Vagina (tissue), 2 donors: ENCODE measurements at places on chromosomes 7 and 10. TPM values are rescaled to one million over a fixed set of nuclear protein-coding genes. Genes with fewer than 3 reads are reported as not detected.

DNA sequence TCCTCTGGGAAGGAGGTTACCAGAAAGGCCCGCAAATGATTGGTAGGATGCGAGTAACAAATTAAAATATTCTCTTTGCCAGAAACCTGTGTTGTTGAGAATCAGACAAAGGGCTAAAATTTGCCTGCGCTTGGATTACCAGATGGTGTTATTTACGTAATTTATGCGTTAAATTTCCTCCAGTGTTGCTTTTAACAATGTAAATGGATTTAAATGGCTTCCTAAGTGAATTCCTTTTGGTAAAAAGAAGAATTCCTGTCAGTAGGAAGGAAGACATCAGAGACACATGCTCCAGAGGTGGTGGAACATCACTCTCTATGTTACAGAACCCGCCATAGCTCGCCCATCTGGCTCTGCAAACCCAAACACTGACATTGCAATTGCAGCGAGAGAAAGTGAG is 520.6 kb downstream of the GALNT17 start:
- H3K27me3 ChIP-seq: no peaks in the 10 kb centered on the region
- H3K36me3 ChIP-seq: no peaks in the 10 kb centered on the region
- H3K27ac ChIP-seq: no peak overlapping the region
- DNase-seq: no peak
- no peak overlapping the region for H3K4me3 ChIP-seq

DNA sequence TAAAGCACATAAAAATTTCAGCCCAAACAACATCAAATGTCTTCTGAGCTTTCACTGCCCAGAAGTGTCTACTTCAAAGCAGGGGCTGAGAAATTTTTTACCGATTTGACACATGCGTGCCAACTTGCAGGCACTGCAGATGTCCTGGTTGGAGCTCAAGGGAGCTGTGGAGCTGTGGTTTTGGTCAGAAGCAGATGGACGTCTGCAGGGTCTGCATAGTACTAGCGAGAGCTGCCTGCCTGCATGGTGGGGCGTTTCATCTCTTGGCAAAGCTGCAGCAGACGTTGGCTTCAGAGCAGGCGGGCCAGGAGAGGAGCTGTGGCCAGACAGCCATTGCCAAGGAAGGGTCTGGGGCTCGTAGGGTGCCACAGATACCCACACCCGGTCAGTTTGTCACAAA is 296.7 kb downstream of the GLRX3 start:
- no peaks in the 10 kb centered on the region for H3K27me3 ChIP-seq
- H3K36me3 ChIP-seq: no peaks in the 10 kb centered on the region
- no peak overlapping the region for H3K4me3 ChIP-seq
- no peak overlapping the region for H3K27ac ChIP-seq

DNA sequence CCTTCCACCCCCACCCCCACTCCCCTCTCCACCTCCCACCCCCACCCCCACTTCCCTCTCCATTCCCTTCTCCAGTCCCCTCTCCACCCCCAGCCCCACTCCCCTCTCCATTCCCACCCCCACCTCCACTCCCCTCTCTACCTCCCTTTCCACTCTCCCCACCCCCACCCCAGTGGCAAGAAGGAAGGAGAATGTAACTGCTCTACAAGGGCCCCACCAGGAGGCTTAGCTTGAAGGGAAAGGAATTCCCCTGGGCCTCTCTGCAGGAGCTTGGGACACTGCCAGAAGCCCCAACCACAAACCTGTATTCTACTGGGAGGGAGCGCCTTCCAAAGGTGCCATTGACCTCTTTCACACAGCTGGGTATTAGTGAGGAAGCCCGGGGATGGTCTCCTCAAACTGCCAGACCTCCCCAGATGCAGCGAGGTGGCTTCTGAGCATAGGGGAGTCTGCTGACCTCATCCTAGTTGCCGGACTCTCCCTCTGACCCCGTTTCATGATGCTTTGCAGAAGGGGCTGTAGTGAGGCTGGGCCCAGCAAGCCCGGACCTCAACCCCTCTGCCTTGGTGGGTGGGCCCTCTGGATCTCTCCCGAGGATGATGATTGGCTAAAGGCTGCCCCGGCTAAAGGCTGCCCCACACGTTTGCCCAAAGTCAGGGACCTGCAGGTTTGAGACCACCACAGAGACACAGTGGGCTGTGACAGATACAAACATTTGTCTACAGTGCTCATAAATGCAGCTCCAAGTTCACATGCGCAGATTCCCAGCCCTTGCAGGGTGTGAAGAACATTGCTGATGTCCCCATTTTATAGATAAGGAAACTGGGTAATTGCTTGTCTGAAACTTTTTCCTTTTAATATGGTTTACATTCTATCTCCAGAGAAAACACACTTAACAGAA is 2.9 kb downstream of the DEPP1 start:
- no peaks in the 10 kb centered on the region for H3K36me3 ChIP-seq
- peak overlapping the region; percentile 95 for H3K27ac ChIP-seq
- H3K27me3 ChIP-seq: no peaks in the 10 kb centered on the region
- no peak for DNase-seq
- H3K4me3 ChIP-seq: peak overlapping the region; percentile 54
- peaks cover 56% of the 10 kb centered on the region for H3K4me1 ChIP-seq

TRPV6 gene
- 7.9 TPM for total RNA-seq

DNA sequence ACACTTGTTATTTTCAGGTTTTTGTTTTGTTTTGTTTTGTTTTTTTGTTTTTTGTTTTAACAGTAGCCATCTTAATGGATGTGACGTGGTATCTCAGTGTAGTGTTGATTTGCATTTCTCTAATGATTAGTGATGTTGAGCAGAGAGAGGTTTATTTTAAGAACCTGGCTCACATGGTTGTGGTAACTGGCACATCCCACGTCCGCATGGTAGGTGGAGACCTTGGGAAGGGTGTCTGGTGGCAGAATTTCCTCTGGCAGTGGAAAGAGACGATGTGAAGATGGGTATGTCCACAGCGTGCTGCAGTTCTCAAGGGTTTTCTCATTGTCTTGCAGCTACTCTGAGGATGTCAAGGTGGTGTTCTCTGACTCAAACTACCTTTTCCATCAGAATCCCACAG is 252.2 kb downstream of the GALNT17 start:
- H3K27me3 ChIP-seq: no peaks in the 10 kb centered on the region
- no peak overlapping the region for H3K27ac ChIP-seq
- no peak for DNase-seq

DNA sequence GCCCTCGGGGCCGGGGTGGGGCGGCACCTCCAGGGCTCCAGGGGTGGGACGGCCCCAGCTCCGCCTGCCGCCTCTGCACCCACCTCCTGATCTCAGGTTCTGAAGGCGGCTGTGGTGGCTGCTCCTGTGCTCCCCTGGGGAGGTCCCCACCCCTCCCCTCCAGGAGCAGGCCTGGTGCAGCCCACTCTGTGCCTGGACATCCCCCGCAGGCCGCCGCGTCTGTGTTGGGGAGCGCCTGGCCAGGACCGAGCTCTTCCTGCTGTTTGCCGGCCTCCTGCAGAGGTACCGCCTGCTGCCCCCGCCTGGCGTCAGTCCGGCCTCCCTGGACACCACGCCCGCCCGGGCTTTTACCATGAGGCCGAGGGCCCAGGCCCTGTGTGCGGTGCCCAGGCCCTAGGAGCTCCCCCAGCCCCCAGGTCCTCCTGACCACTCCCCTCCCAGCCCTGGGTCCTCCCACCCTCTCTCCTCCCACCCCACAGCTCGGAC is 5.5 kb downstream of the CYP2W1 start:
- H3K27ac ChIP-seq: no peak overlapping the region
- peaks cover 21% of the 10 kb centered on the region for H3K4me1 ChIP-seq
- H3K4me3 ChIP-seq: no peak overlapping the region
- no peaks in the 10 kb centered on the region for H3K27me3 ChIP-seq
- H3K36me3 ChIP-seq: no peaks in the 10 kb centered on the region

DNA sequence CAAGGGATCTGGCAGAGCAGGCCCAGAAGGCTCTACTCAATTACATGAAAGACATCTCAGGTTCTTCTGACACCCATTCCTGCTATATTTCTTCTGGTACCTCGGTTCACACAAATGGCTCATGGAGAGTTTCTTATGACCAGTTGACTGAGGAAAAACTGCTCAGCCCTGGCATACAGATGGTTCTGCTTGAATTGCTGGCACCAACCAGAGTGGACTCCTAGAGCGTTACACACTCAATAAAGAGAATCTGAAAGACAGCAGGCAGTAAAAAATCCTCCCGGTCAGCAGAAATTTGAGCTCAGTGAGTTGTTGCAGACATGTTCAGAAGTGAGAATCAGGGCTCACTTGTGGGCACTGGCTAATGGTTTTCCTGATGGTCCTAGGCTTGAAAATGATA is 434.4 kb downstream of the TCERG1L start:
- H3K27me3 ChIP-seq: no peaks in the 10 kb centered on the region
- H3K27ac ChIP-seq: no peak overlapping the region
- H3K4me1 ChIP-seq: no peaks in the 10 kb centered on the region
- H3K36me3 ChIP-seq: no peaks in the 10 kb centered on the region
- no peak overlapping the region for H3K4me3 ChIP-seq

DNA sequence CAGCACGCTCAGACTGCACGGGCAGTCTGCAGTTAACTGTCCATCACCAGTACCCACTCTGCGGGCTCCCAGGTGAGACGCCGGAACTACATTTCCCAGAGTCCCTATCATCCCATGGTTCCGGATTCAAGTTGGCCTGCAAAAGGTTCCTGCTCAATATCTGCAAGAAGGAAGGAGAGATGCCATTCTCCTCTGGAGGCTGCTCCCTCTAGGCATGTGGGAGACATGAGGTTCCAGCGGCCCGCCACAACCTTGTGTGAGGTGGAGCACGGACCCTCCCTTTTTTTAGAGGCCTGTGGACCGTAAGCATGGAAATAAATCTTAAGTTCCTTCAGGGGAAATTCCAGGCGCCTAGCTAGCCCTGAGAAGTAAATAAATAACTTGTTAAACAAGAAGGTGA is 29.7 kb downstream of the NUP42 start:
- no peaks in the 10 kb centered on the region for H3K36me3 ChIP-seq
- no peak overlapping the region for H3K4me3 ChIP-seq
- H3K27me3 ChIP-seq: no peaks in the 10 kb centered on the region
- H3K4me1 ChIP-seq: no peaks in the 10 kb centered on the region

GRCh38 chr7:149496642-149497391 is 792 bp downstream of the ZNF746 start:
- peak overlapping the region; percentile 89 for H3K27ac ChIP-seq
- DNase-seq: no peak
- H3K27me3 ChIP-seq: no peaks in the 10 kb centered on the region
- peaks cover 23% of the 10 kb centered on the region for H3K36me3 ChIP-seq
- H3K4me1 ChIP-seq: peaks cover 24% of the 10 kb centered on the region

EPHA1 gene
- total RNA-seq: 51.3 TPM

GRCh38 chr10:1515121-1515779 is 222.1 kb downstream of the ADARB2 start:
- peak; percentile 64 for DNase-seq
- no peak overlapping the region for H3K4me3 ChIP-seq
- H3K27ac ChIP-seq: no peak overlapping the region
- no peaks in the 10 kb centered on the region for H3K36me3 ChIP-seq
- no peaks in the 10 kb centered on the region for H3K27me3 ChIP-seq
- no peaks in the 10 kb centered on the region for H3K4me1 ChIP-seq

- no peak overlapping the region for H3K27ac ChIP-seq
- DNase-seq: no peak
- no peaks in the 10 kb centered on the region for H3K4me1 ChIP-seq
- H3K36me3 ChIP-seq: no peaks in the 10 kb centered on the region
- H3K4me3 ChIP-seq: no peak overlapping the region
These were observed 102.1 kb downstream of the MTERF1 start for GRCh38 chr7:91778416-91778815.

- peaks cover 8% of the 10 kb centered on the region for H3K4me1 ChIP-seq
- DNase-seq: no peak
- no peak overlapping the region for H3K27ac ChIP-seq
- H3K4me3 ChIP-seq: no peak overlapping the region
- no peaks in the 10 kb centered on the region for H3K36me3 ChIP-seq
These were observed 249.8 kb downstream of the NSUN6 start for GRCh38 chr10:18401416-18402195.

GRCh38 chr7:85781606-85782005 is 594.8 kb upstream of the SEMA3D start:
- no peak overlapping the region for H3K27ac ChIP-seq
- H3K27me3 ChIP-seq: no peaks in the 10 kb centered on the region
- no peaks in the 10 kb centered on the region for H3K4me1 ChIP-seq
- DNase-seq: no peak
- H3K4me3 ChIP-seq: no peak overlapping the region
- no peaks in the 10 kb centered on the region for H3K36me3 ChIP-seq

DNA sequence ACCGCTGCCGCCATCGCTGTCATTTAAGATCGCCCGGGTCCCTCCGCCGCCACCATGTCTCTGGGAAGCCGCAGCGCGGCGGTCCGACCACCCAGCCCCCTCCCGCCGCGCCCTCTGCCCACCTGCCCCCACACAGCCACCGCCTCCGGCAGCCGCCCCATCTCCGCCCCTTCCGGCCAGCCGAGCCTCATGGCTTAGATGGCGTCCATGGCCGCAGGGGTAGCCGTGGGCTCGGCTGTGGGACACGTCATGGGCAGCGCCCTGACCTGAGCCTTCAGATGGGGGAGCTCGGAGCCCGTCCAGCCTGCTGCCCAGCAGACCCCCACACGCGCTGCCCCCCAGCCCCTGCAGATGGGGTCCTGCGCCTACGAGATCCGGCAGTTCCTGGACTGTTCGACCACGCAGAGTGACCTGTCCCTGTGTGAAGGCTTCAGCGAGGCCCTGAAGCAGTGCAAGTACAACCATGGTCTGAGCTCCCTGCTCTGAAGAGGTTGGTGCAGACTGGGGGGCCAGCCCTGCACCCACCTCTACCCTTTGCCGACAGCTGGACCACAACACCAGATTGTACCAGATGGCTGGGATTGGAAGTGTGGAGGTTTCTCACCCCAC is 38.0 kb upstream of the TARP start:
- no peak for DNase-seq
- no peaks in the 10 kb centered on the region for H3K27me3 ChIP-seq
- peak overlapping the region; percentile 70 for H3K27ac ChIP-seq
- peaks cover 24% of the 10 kb centered on the region for H3K4me1 ChIP-seq

MAGI2 gene
- 6.9 TPM for total RNA-seq

FEZF1 gene
- total RNA-seq: not detected
